ENCODE measurements at places on chromosomes 11 and 22.

DNA sequence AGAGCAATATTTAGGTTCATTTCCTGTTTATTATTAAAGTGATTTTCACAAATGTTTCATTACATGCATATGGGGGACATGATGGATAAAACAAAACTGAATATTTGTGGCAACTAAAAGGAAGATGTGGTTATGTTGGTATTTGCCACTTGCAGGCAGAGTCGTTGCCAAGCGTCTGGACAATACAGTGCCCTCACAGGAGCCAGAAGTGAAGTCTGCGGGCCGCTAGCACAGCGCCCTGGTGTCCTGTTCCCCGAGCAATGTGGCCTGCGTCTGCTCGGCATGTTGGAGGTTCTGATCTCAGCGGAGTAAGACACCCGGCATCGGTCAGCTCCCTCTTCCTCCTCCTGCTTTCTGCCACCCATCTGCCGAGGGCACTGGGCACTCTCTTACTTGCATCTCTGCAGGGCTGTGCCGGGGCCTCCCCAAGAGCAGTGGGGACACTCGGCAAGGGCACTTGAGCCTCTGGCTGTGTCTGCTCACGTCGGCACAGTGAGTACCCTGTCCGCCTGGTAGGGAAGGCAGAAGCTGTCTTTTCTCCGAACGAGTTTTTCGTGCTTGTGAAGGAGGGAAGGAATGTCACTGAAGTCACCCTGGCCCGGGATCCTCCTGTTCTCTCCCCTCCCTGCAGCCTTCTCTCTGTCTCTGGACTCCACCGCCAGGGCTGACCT lies 10.5 kb upstream of the TTLL12 start:
- no peak for DNase-seq

- no peak for DNase-seq
Observed at GRCh38 chr11:75055511-75055910, 41.2 kb downstream of the OR2AT4 start.

DNA sequence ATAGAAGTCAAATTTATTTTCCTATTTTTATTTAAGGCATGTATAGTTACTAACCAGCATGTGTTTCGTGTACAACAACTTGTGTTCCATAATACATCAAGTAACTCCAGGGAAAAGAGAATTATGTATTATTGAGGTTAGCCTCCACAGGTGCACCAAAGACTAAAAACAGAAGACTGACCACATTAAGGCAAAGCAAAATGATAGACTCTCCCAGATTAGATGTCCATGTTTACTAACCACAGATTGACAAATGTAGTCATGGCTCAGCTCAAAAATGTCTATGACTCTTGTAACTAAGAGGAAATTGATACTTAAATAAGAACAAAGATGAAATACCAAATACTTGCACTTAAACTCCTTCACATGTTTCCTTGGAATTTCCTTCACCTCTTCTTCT lies 238.5 kb downstream of the METTL15 start:
- DNase-seq: no peak

GRCh38 chr11:61963016-61963281 lies 4.5 kb downstream of the FTH1 start:
- DNase-seq: no peak

GRCh38 chr11:17948296-17948695 lies 64.6 kb downstream of the SERGEF start:
- no peak for DNase-seq

DNA sequence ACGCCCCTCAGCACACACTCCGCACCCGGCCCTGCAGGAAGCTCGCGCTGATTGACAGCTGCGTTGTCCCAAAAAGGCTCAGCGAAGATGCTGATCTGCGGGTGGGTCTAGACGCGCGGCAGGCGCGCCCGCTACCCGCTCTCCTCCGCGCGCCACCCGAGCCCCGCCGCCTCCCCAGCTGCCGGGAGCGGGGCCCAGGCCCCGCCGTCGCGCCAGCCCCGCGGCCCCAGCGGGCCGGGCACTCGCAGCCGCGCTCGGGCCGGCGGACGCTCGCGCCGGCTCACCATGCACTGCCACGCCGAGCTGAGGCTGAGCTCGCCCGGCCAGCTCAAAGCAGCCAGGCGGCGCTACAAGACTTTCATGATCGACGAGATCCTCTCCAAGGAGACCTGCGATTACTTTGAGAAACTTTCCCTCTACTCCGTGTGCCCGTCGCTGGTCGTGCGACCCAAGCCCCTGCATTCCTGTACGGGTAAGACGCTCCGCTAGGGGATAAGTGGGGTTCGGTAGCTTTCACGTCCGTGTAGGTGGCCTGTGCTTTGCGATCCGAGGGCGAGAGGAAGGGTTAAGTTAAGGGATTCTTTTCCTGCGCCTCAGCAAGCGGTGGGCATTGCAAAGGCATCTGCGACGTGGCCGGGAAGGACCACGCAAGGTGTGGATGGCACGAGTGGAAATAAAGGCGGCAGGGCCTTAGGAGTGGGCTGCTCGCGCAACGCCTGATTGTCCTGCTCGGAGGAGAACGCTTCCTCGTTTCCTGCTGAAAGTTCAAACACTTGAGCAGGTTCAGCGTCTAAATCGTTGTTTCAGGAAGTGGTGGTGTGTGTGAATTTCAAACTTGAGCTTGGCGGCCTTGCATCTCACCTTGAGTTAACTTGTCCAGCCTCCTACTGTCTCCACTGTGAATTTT lies at the start of gene BARX2:
BARX2 (plus strand) TSS at position 98 of the 907 bp plus-strand sequence; CDS start at position 286, 188 bp downstream.
- peak; percentile 35 for DNase-seq

- DNase-seq: no peak
Observed at GRCh38 chr11:109043315-109043714, 378.4 kb downstream of the DDX10 start.

DNA sequence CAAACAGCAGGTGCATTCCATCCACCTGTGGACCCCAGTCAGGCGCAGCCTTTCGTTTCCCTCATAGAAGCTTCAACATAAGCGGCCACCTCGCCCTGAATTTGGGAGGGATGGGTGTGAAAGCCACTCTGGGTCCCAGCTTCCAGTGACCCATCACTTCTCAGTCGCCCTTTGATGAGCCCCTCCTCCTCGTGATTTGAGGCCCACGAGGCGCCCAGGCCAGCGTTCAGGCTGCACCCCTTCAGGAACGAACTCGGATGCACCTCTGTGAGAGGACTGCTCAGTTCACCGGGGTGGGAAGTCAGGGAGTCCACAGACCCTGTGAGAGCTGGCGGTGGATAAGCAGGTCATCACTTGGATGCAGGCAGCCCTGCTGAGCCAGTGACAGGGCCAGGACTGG lies 1118.2 kb downstream of the BRD1 start:
- DNase-seq: no peak

DNA sequence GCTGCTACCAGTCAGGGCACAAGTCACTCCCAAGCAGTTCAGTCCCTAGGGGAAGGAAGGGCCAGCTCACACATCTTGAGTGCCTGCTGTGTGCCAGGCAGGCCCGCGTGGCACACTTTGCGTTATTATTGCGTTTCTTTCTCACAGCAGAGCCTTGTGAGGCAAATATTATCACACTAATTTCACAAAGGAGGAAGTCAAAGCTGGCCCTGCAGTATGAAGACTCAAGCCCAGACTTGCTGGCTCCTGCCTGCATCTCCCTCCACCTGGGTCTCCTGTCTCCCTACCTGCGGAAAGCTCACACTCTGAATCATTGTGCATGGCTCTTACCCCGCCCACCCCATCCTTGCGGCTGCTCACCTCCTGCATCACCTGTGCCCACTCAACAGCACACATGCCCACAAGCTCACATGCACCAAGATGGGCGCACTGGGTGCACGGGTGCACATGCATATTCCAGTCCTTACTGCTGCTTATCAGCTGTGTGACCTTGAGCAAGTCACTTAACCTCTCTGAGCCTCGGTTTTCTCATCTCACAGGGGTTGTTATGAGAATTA lies 31.7 kb upstream of the P2RY2 start:
- DNase-seq: no peak

GRCh38 chr11:121884626-121885025 lies 231.4 kb downstream of the BLID start:
- no peak for DNase-seq

GRCh38 chr11:27497284-27497866 lies 9.2 kb downstream of the LIN7C start:
- no peak for DNase-seq

GRCh38 chr11:110808248-110808647 lies 96.0 kb upstream of the ARHGAP20 start:
- no peak for DNase-seq

GRCh38 chr22:41401781-41402648 lies 20.3 kb downstream of the TEF start:
- no peak for DNase-seq

DNA sequence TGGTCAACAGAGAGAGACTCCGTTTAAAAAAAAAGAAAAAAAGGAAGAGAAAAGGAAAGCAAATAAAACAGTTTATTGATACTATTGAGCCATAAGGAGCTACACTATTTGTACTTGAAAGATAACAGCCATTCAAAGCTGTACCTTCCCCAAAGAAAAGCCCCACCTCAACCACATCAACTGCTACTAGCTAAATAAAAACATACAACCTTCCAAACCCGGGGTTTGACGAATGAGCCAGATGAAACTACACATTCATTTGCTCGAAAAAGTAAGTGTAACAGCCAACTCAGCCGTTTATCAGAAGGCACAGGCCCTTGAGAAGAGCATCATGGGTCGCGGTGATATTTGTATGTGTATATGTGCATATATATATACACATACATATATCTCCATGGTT lies 78.4 kb downstream of the SIK3 start:
- DNase-seq: no peak

DNA sequence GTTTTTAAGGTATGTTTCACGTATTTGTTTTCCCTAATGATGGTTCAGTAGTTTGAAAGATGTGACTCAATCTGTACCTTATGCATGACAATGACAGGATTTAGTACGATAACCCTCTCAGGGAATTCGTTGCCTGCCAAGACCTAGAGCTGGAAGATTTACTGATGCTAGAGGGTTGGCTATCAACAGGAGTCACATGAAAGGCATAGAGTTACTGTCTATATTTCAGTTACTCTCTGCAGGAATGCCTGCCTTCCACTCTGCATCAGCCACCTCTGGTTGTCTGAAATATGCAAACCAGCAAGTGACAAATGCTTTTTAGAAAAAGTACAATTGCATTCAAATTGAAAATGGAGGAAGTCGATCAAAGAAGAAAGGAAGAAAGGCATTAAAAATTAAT lies 276.3 kb upstream of the RAG2 start:
- no peak for DNase-seq

DNA sequence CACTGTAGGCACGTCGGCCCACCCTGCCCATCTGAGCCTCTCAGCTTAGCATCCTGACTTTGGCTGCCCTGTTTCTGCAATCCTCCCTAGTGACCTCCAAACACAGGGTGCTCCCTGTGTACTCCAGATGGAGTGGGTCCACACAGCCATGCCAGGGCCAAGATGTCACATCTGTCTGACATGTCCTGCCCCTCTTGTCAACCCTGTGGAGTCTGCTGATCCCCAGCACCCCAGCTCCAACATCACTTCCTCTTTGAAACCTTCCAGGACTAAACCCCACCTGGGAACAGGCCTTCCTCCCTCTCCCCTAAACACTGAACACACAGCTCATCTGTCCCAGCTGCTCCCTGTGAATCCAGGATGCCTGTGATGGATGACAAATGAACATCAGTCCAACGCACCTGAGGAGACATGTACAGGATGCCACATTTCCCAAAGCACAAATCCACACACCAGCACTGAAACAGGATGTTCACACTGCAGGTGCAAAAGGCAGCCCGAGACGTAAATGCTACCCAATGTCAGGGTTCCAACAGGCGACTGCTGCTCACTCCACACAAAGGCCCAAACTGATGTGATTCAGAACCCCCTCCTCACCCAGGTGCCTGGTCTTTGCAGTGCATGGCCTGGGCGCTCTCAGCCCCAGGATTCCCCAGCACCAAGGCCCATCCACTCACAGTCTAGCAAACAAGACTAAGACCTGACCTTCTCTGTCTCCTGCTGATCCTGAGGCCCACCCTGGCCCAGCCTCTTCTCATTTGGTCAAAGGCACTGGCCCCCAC lies 2.0 kb upstream of the TSSK2 start:
- no peak for DNase-seq

- no peak for DNase-seq
Observed at GRCh38 chr11:69230856-69231425, 63.0 kb upstream of the MYEOV start.

- peak; percentile 8 for DNase-seq
Observed at GRCh38 chr11:76620489-76620888, 50.1 kb downstream of the LRRC32 start.

- DNase-seq: no peak
Observed at GRCh38 chr11:12936200-12936599, 72.9 kb upstream of the RASSF10 start.

Measured in Panc1 (cell line).